ENCODE measurements at places on chromosomes 3 and 15.
A peak's percentile ranks its signal among the peaks of the same experiment; 100 is the strongest.

DNA sequence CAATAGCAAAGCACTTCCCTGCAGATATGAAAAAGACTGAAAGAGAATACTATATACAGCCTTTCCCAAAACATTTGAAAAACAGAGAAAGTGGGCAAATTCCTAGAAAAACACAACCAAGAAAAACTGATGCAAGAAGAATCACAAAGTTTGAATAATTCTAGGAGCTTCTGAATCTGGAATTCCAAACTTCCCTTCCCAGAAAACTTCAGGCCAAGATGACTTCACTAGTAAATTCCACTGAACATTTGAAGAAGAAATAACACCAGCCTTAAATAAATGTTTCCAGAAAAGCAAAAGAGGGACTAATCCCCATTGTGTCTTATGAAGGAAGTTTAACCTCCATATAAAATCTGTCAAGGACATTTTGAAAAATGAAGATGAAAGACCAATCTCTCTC is 15.8 kb upstream of the NSMCE3 start:
- DNase-seq, result no peak

DNA sequence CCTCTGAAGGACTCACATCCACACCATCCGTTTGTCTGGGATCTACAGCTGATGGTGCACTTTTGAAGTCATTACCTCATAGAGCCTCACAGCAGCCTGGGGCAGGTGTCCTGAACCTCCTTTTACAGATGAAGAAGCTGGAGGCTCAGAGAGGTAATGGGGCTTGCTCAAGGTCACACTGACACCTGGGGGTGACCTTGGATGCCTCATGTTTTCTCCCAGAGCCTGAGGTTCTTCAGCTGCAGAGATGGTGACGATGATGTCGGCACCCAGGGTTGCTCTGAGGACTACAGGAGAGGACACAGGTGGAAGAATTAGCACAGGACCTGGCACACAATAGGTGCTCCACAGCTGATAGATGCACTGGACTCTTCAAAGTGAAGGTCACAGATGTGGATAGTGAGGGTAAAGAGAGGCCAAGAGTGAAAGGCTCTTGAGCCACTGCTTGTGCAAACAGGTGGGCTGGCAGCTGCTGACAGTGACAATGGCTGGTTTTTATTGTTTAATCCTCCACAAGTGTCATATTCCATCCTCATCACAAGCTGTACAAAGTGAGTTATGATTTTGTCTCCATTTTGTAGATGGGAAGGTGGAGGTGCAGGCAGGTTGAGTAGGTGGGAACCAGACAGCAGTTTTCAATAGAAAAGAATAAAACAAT is 17.4 kb upstream of the ATP2B2 start:
- no peak for DNase-seq

DNA sequence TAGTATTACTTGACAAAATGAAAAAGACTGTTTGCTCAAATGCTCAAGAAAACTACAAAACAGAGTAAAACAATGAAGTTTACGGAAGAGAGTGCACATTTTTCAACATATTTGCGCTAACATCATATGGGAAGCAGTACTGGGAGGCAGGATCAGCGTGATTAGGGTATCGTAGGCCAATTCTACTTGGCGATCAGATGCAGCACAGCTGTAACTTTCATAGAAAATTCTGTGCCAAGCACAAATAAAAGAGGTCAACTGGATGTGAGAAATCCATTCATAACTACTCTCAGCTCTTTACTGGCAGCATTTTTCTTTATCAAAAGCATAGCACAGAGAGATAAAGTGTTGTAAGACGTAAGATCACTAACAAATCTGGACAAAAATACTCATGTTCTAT is 1196.3 kb upstream of the GBE1 start:
- DNase-seq, result no peak

- no peak for DNase-seq
Measured at GRCh38 chr3:122671553-122671952, 9.1 kb upstream of the PARP14 start.

DNA sequence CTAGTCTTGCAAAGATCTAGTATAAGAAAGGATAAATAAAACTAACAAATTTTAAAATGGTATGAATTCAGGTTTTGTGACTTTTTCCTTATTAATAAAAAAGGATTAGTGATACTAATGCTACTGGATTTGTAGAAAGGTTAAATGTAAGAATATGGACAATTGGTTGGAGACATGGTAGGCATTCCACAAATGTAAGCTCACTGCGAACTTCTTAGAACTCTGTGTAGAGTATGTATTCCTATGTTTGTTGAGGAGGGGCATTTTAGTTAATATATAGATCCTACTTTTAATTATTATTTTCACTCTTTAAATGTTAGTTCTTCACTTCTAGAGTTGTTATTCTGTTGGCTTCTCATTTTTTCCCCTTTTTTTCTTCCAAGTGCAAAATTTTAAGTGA is 414.3 kb downstream of the RBMS3 start:
- DNase-seq, result no peak

DNA sequence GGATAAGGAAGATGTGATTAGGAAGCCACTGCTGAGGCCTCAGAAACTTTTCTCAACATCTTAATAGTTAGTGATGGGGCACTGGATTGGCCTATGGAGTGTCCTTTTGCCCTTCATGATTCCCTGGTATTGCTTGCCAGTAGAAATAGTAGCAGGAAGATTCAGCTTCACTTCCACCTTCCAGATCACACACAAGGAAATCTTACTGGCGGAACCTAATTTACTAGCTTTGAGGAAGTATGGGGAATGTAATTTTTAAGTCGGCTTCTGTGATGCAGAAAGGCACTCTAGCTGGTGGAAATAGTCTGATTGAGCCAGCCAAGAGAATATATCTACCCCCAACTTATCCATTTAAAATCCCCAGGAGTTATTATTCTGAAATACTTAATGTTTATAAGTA is 46.5 kb downstream of the LPP start:
- no peak for DNase-seq

DNA sequence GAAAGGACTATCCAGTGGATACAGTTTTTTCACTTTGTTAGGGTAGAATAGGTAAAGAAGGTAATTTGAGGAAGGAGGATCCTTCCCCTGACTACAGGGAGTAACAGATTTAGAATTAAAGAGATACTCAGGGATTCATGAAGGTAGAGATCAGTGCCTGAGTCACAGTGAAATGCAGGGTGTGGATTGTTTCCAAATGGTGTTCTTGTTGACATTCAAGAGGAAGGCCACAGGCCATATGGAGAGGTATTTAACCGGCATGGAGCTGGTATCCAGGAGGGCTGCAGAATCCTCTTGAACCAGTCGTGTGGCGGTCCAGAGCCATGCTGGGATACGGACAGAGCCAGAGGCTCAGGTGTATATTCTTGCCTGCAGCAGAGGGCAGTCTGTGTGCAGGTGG is 28.2 kb downstream of the GYG1 start:
- peak; percentile 29 for DNase-seq

- no peak for DNase-seq
Measured at GRCh38 chr3:123789160-123789559, 95.0 kb downstream of the MYLK start.

GRCh38 chr3:43894176-43895049 is 203.7 kb downstream of the ABHD5 start:
- peak; percentile 95 for DNase-seq

DNA sequence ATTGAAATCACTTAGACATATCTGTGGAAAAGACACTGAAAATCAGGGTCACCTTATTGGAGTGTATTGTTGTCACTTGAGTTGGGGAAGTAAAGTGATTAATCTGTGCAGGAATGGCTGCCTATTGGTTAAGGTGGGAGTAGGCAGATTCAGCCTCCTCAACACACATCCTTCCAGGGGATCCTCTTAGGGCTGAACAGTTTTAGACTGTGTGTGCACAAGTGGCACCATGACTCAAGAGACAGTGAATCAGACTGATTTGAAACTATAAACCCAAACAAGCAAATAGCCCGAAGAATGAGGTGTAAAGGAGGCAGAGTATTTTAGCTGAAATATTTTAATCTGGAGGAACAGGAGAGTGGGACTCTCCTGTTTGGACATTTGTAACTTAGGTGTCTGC is 4.9 kb downstream of the ABHD17C start:
- peak; percentile 57 for DNase-seq

- DNase-seq, result peak; percentile 80
Measured at GRCh38 chr3:157786211-157786610, 283.0 kb upstream of the VEPH1 start.

GRCh38 chr15:42621996-42622925 is 46.9 kb downstream of the STARD9 start:
- DNase-seq, result no peak

DNA sequence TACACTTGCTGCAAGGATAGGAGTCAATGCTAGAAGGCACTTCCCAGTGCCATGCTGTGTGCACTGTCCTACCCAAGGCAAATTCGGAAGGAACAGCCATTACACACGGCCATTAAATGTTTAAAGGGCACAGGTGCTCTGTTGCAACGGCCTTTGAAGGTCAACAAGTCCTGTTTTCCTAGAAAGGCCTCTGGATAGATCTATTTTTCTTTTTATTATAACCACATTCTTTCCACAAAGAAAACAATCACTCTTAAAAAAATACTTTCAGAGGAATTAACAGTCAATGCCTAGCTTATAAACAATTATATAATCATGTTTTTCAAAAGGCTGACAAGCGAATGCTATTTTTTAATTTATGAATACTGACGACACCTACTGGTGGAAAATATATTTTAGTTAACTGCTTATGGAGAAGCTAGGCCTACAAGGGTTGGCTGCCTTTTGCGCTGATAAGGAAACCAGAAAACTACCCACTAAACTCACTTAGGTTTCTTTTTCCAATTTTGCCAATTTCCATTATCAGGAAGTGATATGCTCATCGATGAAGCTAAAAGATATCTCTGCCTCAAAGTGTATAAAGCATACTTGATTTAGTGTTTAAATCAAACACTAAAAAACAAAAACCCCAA is 2.4 kb downstream of the ARHGEF3 start:
- DNase-seq, result no peak

GRCh38 chr3:27666708-27667107 is 55.4 kb downstream of the EOMES start:
- DNase-seq, result peak; percentile 88

- DNase-seq, result no peak
Measured at GRCh38 chr3:46670891-46671427, 22.5 kb downstream of the ALS2CL start.

- no peak for DNase-seq
Measured at GRCh38 chr3:98188545-98188944, 22.0 kb downstream of the OR5H15 start.

GRCh38 chr15:66746231-66746605 is 44.2 kb downstream of the SMAD6 start:
- no peak for DNase-seq

GRCh38 chr3:194284351-194284750 is 66.8 kb downstream of the CPN2 start:
- no peak for DNase-seq

- DNase-seq, result no peak
Measured at GRCh38 chr3:127377801-127378655, 90.2 kb upstream of the PRR20G start.

GRCh38 chr15:58707397-58707796 is 42.1 kb downstream of the ADAM10 start:
- no peak for DNase-seq

- no peak for DNase-seq
Measured at GRCh38 chr15:90921887-90922286, 10.5 kb downstream of the HDDC3 start.

GRCh38 chr3:52188556-52188955 is 9.4 kb upstream of the ALAS1 start:
- DNase-seq, result no peak

DNA sequence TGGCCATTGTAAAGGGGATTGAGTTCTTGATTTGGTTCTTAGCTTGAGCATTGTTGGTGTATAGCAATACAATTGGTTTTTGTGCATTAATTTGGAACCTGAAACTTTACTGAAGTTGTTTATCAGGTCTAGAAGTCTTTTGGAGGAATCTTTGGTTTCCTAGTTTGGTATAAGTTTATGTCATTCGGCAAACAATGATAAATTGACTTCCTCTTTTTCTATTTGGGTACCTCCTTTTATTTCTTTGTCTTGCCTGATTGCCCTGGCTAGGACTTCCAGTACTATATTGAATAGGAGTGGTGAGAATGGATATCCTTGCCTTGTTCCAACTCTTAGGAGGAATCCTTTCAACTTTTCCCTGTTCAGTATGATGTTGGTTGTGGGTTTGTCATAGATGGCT is 32.1 kb downstream of the SPESP1 start:
- no peak for DNase-seq

- DNase-seq, result peak; percentile 85
Measured at GRCh38 chr3:141305436-141305835, 62.9 kb upstream of the ZBTB38 start.

DNA sequence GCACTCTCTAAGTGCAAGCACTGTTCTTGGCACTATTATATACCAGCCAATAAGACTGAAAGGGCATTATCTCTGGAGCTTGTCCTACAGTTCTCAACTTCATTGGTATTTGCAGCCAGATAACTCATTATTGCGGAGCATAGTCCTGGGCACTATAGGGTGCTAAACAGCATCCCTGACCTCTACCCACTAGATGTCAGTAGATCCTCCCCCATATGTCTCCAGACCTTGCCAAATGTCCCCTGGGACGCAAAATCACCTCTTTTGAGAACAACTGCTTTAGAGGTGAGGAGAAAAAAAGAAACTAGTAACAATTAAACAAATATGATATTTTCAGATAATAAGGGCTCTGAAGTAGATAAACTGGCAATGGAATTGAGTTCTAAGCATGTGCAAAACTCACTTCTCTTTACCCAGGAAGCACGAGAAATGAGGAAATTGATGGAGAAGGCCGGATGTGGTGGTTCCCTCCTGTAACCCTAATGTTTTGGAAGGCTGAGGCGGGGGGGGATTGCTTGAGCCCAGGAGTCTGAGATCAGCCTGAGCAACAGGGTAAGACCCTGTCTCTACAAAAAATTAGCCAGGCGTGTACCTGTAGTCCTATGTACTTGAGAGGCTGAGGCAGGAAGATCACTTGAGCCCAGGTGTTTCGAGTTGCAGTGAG is 61.4 kb downstream of the FRMD4B start:
- peak; percentile 42 for DNase-seq

DNA sequence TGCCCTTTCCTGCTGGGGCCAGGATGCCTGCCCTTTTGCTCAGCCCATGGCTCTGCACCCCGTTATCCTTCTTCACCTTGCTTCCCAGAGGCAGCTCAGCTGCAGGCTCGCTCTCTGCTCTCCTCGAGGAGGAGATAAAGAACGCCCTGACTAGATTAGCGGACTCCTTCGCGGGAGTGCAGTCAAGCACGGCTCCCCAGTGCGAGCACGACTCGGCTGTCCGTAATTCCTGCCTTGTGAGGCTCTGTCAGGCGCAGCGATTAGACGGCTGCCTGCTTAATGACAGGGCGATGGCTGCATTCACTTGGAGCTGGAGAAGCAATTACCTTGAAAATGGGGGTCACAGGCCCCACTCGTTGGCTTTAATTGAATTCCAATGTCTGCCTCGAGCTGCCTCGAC is 25.9 kb downstream of the TLE3 start:
- no peak for DNase-seq

- no peak for DNase-seq
Measured at GRCh38 chr3:8488877-8489276, 12.7 kb upstream of the LMCD1 start.

- no peak for DNase-seq
Measured at GRCh38 chr3:168341956-168342936, 246.5 kb upstream of the GOLIM4 start.

GRCh38 chr15:94670438-94671034 is 439.2 kb downstream of the MCTP2 start:
- peak; percentile 50 for DNase-seq
